ENCODE measurements at places on chromosomes 16 and 17.

GRCh38 chr17:48646183-48647102, 20.3 kb upstream of the HOXB9 start:
- DNase-seq = peak; percentile 39

GRCh38 chr16:88597856-88598491, 27.8 kb downstream of the ZC3H18 start:
- no peak for DNase-seq

- DNase-seq = no peak
Observed at GRCh38 chr16:19115148-19116021, 1.6 kb downstream of the ITPRIPL2 start.

DNA sequence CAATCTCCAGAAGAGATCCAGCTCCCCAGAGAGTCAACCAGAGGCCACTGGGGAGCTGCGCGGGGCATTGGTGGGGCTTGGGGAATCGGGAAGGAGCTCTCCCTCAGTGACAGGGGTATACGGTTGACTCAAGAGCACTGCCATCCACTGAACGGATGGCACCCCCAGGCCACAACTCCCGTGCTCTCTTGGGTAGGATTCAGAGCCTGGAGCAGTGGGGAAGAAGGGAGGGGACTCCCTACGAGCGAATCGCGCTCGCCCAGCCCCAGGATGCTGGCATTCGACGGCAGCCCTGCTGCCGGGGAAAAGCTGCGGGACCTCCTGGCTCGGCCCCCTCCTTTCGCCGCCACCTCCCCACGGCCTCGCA, 473 bp upstream of the TPPP3 start:
- DNase-seq = no peak

- no peak for DNase-seq
Observed at GRCh38 chr16:8665529-8665928, 8.9 kb upstream of the ABAT start.

DNA sequence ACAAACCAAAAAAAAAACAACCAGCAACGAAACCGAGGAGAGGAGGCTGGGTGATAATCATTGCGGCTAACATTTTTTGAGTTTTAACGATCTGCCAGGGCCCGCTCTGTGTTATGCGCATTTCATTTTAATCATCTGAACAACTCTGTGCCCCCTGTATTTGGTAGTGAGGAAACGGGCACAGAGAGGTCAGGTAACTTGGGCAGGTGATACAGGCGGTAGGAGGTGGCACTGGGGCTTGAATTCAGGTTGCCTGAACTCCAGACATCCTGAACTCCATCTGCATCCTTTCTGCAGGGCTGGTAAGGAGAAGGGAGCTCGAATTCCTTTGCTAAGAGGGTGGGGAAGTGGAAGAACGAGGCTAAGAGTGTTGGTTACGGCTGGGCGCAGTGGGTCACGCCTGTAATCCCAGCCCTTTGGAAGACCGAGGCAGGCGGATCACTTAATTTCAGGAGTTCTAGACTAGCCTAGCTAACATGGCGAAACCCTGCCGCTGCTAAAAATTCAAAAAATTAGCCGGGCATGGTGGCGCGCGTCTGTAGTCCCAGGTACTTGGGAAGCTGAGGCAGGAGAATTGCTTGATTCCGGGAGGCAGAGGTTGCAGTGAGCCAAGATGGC, 1.1 kb downstream of the CLUAP1 start:
- no peak for DNase-seq

GRCh38 chr17:13921841-13922776, 147.2 kb upstream of the COX10 start:
- DNase-seq = no peak

DNA sequence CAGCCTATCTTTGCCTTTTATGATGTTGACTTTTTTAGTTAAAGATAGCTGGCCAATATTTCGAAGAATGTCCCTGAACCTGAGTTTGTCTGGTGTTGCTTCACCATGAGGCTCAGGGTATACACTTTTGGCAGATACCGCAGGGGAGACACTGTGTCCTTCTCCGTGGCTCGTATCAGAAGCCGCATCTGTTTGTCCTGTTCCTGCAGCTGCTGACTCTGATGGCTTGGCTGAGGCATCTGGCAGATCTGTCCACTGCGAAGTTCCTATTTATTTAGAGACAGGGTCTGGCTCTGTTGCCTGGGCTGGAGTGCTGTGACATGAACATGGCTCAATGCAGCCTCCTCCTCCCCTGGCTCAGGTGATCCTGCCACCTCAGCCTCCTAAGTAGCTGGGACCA, 93.5 kb downstream of the CRISPLD2 start:
- no peak for DNase-seq

DNA sequence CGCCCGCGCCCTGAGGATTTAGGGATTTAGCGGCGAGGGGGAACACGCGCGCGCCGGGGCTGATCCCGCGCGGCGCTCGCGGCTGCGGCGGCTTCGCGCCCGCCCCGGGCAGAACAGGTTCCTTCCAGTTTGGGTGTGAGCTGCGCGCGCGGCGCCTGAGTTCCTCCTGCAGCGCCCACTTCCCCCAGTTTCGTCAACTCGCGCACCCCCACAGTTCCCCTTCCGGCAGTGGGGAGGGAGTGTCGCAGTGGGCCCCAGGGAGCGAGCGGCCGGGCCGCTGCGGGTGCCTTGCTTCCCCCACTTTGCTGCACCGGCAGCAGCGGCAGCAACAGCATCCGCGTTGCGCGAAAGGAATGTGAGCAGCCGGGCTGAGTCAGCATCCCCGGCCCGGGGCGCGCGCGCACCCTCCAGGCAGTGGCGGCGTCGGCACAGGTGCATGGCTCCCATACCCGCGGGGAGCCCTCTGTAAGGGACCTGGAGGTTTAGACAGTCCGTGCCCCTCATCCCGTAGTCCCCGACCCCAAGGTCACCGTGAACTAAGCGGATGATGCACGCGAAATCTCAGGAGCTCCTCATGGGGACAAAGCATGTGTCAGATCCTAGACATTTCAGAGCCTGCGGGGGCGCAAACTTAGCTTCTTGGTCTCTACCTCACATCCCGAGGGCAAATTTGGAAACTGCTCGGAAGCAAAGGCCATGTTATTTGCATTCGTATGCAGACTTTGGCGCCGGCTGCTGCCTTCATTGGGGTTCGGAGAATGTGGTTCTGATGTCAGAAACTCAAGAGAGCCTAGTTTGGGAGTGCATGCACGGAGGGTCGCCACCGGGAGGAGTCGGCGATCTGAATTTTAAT, 767 bp downstream of the ARSG start:
- peak; percentile 93 for DNase-seq

GRCh38 chr17:4625181-4625617, 16.3 kb downstream of the ALOX15 start:
- DNase-seq = no peak

- no peak for DNase-seq
Observed at GRCh38 chr17:80095038-80095843, 6.1 kb upstream of the GAA start.

- no peak for DNase-seq
Observed at GRCh38 chr17:73309727-73310596, 1.8 kb downstream of the CDC42EP4 start.

DNA sequence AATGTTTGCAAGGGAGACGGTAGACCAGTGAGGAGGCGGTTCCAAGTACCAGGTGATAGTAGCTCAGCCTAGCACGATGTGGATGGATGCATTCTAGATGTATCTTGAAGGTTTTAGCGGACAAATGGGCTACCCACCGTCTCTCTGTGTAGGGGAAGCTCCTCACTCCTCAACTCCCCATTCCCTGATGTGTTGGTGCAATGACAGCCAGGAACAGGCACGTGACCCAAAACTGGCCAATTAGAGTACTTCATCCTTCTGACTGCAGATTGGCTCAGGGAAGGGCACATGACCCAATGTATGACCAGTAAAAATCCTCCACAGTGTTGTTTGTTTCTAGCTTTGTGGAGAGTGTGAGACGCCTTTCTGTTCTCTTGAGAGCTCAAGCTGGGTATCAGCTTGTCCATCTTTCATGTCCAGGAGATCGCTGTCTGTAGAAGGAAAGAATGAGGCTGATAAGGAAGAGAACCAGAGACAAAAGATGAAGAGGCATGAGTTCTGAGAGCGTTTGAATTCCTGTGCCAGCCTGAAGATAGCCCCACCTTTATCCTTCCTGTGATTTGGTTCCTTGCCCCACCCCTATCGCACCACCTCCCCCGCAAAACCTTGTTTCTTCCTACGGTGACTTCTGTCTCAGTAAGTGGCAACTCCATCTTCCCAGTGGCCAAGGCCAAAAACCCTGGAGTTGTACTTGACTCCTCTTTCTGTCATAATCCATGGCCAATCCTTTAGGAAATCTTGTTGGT, 2.3 kb upstream of the BORCS6 start:
- DNase-seq = peak; percentile 78

DNA sequence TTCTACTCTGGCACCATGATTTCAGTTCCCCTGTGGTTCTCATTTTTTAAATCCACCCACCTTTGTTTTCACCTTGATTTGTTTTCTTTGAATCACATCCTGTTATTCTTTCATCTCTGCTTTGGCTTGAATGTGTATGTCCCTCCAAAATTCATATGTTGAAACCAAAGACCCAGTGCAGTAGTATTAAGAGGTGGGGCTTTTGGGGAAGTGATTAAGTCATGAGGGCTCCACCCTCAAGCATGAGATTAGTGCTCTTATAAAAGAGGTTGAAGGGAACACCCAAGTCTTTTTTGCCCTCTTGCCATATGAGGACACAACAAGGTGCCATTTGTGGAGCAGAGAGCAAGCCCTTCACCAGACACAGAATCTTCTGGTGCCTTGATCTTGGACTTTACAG, 382.3 kb downstream of the SLC39A11 start:
- no peak for DNase-seq

GRCh38 chr16:10729104-10730048, 14.3 kb upstream of the NUBP1 start:
- DNase-seq = no peak

DNA sequence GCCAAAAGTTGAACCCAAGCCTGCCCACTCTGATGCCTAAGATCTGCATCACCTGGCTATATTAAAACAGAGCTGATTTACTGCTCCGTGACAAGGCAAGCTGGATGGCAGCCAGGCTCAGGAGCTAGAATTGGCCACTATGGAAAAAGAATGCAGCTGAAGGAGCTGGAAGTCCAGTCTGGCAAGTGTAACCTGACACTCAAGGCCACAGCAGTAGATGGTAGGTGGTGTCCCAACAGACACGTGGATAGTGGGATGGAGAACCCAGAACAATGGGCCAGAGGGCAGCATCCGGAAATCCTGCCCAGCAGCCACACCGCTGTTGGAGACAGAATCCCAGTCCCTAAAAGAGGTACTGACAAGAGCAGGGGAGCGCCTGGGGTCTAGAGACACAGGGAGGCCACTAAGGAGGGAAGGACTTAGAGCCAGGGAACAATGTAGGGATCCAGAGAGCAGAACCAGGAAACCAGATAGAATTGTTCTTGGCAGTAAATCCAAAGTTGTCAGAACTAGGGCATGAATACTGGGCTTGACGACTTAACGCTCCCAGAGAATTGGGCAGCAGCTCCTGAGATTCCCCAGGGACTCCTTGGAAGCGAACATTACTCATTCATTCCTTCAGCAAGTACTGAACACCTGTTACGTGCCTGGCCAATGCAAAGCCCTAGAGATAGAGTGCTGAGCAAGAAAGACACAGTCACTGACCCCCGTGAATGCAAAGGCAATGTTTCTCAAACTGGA, 85.7 kb downstream of the CDYL2 start:
- no peak for DNase-seq

DNA sequence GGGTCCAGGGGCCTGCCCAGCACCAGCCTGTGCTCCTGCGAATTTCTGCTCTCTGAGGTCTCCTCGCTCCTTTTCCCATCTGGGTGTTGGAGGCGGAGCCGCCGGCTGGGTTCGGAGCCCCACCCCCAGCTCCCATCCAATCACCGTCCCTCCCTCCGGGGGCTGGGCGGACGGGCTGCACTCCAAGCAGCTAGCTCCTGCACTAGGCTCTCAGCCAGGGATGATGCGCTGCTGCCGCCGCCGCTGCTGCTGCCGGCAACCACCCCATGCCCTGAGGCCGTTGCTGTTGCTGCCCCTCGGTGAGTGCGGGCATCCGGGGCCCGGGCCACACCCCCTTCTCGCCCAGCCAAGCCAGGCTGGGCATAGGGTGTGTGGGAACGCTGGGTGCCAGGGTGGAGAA, at the start of gene NRN1L:
TSS of gene NRN1L (plus strand) at position 202 of the 400 bp plus-strand sequence. CDS start at position 221, 19 bp downstream.
- no peak for DNase-seq

DNA sequence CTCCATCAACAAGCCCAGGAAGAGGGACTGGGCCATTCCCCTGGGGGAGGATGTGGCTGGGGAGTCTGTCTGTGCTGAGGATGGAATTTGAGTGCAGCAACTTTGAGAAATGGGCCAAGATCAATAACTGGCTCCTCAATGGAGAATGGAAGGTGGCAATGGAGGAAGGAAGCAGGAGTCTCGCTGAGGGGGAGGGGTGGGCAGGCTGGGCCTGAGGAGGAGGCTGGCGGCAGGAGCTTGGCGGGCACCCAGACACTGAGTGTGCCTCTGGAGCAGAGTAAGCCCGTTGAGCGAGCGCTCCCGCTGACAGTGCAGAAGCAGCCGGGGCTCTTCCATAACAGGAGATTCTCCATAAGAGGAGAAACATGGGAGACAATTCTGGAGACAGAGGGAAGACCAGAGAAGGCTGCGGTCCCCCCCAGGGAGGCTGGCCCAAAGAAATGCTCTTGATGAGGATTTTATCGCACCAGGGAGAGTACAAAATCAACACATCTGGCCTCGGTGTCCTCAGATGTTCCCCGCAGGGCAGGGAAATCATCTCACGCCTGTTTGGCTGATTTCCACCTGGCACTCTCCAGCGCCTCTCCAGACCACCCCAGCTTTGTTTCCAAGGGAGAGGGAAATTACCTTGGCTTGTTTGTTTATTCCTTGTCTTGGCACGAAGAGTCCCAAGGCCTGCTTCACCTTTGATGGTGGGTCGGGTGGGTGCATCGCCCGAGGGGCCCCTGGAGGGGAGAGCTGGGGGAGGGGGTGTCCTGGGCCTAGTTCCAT, 2.8 kb upstream of the MMP15 start:
- DNase-seq = no peak

DNA sequence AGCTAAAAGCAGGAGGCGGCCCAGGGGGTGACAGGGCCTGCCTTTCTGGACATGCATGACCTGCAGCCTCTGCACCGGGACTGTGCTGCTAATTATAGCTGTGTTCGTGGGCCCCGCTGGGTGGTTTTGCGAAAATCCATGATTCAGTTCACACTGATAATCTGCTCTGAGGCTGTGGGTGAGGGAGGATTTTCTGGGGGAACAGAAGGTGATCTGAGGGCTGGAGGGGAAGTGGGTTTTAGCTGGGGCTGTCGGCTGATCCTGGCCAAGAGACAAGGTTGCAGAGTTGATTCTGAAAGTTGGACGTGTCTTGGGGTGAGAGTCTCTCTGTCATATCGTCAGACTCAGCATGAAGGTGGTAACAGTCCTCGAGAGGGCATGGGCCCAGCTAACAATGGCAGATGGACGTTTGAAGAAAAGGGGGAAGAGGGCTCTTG, 187.5 kb upstream of the ZNF469 start:
- no peak for DNase-seq

- no peak for DNase-seq
Observed at GRCh38 chr17:78231991-78232858, 794 bp downstream of the TMEM235 start.

GRCh38 chr17:57645950-57646665, 99.0 kb downstream of the CCDC182 start:
- peak; percentile 30 for DNase-seq

- DNase-seq = no peak
Observed at GRCh38 chr17:15413101-15413771, 54.2 kb downstream of the CDRT4 start.

Measured in CD4-positive, alpha-beta T cell treated with Interleukin-15 for 4 hours (primary cell).